Activated naive CD4-positive, alpha-beta T cell treated with anti-CD3 and anti-CD28 coated beads, Interleukin-2, amount 10 ng/mL, durations not matched to agents 5 hours and 36 hours (primary cell): ENCODE measurements at places on chromosomes 1 and 21. TPM values are rescaled to one million over a fixed set of nuclear protein-coding genes. Genes with fewer than 3 reads are reported as not detected.

FYB2 gene
- not detected for total RNA-seq

SYNC gene
- total RNA-seq: not detected

GJA8 gene
- total RNA-seq: not detected

NTNG1 gene
- not detected for total RNA-seq

DCST1 gene
- total RNA-seq: not detected

LCE6A gene
- total RNA-seq: not detected

C1QC gene
- not detected for total RNA-seq

TSTD1 gene
- 60.7 TPM for total RNA-seq

OR2M3 gene
- total RNA-seq: not detected

LRIG2 gene
- 12.0 TPM for total RNA-seq

CDA gene
- not detected for total RNA-seq

ZNF691 gene
- total RNA-seq: 9.6 TPM

KCNQ4 gene
- total RNA-seq: 0.53 TPM

LCE2A gene
- total RNA-seq: not detected

ZNF672 gene
- total RNA-seq: 46.4 TPM

CYP4X1 gene
- not detected for total RNA-seq

KLF17 gene
- not detected for total RNA-seq

PAPPA2 gene
- total RNA-seq: not detected

APCS gene
- not detected for total RNA-seq

CHRM3 gene
- total RNA-seq: 0.03 TPM

ATP6V1G3 gene
- total RNA-seq: not detected

NKAIN1 gene
- total RNA-seq: not detected

A3GALT2 gene
- total RNA-seq: not detected

ARTN gene
- total RNA-seq: 0.14 TPM

POTED gene
- not detected for total RNA-seq

BRDT gene
- total RNA-seq: not detected

OR10Z1 gene
- total RNA-seq: not detected

LRRC8B gene
- total RNA-seq: 15.8 TPM

GPR3 gene
- 0.72 TPM for total RNA-seq

ZNF593OS gene
- total RNA-seq: not detected

POGZ gene
- total RNA-seq: 76.7 TPM

SPRR5 gene
- total RNA-seq: not detected

LYST gene
- total RNA-seq: 31.0 TPM

FCRL2 gene
- not detected for total RNA-seq
